LoVo (cell line): ENCODE measurements at places on chromosomes 2 and 18.

DNA sequence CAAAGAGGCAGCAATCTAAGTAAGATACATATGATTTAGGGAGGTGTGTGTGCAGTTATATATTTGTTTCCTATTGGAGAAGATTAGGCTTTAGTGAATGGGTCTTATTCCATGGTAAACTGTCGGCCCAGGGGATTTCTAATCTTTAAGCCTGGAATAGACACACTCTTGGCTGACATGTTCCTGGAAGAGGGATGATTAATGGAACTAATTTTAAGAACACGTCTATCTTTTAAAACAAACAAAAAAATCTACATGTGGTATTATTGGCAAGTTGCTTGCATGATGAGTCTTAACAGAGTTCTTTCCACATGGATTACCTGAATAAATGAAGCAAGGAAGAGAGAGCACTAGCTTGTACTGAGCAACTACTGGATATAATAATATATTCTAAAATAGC is 114.2 kb upstream of the NT5C1B start:
- no peak for DNase-seq

GRCh38 chr2:131055169-131056065 is 37.8 kb downstream of the FAM168B start:
- no peak for DNase-seq

DNA sequence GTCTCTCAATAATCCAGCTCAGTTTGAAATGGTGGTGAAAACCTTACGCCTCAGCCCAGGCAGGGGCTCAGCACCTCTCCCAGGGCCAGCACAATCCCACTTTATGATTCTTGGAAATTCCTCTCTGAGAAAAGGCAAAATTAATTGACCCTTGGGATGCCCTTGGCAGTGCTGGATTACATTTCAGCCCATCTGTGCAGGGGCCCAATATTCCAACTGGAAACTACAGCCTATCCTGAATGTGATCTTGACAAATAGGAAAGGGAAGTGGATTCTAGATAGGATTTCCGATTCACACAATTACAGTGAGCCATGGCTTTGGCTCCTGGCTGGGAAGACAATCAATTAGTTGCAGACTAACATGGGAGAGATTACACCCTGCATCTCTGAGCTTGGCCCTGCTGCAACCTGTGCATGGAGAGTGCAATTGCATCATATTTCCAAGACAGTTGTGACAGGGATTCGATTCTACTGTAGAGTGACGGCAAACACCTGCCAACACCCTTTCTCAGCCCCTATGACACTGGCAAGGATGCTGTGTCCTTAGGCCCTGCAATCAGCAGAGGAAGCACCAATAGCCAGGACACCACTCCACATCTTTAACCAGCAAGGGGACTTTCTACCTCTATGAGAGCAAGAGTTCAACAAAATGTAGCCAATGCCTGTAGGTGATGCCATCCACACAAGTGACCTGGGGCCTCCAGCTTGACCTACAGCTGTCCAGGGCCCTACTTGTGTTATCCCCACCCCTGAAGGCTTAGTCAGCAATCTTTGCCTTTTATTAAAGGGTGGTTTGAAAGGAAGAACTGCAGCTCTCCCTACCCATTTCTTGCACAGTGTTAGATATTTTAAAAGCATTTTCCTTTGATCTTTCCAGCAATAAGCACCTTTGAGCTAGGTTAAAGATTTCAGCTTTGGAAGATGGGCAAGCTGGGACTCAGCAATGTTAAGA is 187.2 kb upstream of the HS6ST1 start:
- DNase-seq, result no peak

DNA sequence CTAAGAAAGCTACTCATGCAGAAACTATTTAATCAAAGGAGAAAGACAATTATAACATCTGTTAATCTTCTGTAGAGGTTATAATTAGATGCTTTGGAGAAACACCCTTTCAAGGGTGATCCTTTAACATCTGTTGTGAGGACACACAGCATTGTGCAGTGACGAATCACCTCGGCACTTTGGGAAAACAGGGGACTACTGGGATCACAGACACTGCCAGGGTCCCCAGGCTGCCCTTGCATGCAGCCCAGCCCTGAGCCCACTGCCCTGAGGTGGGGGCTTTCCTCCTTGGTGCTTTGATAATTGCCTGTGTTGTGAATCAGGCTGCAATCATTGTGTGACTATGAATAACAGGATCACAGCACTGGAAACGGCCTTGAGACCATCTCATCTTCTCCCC is 10.6 kb downstream of the NCKAP5 start:
- DNase-seq, result no peak

DNA sequence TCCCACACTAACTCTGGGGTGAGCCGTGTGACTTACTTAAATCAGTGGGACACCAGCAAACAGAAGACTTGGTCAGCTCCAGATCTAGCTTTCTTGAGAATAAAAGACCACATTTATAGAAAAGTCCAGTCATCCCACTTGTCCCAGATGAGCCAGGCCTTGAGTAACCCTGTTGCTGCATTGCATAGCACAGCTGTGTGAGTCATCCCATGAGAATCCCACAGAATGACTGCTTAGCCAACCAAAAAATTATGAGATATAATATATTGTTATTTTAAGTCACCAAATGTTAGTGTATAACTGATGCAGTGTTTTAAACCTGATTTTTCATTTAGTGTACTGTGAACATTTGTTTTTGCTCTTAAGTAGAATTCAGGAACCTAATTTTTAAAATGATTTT is 94.2 kb upstream of the FSHR start:
- peak; percentile 5 for DNase-seq

- no peak for DNase-seq
Measured at GRCh38 chr2:133596701-133597393, 28.6 kb upstream of the NCKAP5 start.
